ENCODE measurements at places on chromosomes 16 and 17. TPM values are rescaled to one million over a fixed set of nuclear protein-coding genes. Genes with fewer than 3 reads are reported as not detected.

CFAP97D1 gene
- total RNA-seq, result 0.20 TPM

MYH13 gene
- total RNA-seq, result not detected

MAF gene
- 31.6 TPM for total RNA-seq

IST1 gene
- 123 TPM for total RNA-seq

MYH8 gene
- total RNA-seq, result not detected

MGAT5B gene
- 0.15 TPM for total RNA-seq

ZNF688 gene
- 11.6 TPM for total RNA-seq

C17orf50 gene
- not detected for total RNA-seq

SERPINF2 gene
- total RNA-seq, result 0.69 TPM

MAPK7 gene
- total RNA-seq, result 55.0 TPM

KIAA0753 gene
- total RNA-seq, result 8.0 TPM

SYNRG gene
- total RNA-seq, result 17.9 TPM

Measured in cardiac ventricle fibroblast (primary cell).